ENCODE measurements at places on chromosomes 7 and 10. TPM values are rescaled to one million over a fixed set of nuclear protein-coding genes. Genes with fewer than 3 reads are reported as not detected.

CPA2 gene
- total RNA-seq: not detected

AKR1D1 gene
- total RNA-seq: not detected

CFTR gene
- total RNA-seq: not detected

DNA sequence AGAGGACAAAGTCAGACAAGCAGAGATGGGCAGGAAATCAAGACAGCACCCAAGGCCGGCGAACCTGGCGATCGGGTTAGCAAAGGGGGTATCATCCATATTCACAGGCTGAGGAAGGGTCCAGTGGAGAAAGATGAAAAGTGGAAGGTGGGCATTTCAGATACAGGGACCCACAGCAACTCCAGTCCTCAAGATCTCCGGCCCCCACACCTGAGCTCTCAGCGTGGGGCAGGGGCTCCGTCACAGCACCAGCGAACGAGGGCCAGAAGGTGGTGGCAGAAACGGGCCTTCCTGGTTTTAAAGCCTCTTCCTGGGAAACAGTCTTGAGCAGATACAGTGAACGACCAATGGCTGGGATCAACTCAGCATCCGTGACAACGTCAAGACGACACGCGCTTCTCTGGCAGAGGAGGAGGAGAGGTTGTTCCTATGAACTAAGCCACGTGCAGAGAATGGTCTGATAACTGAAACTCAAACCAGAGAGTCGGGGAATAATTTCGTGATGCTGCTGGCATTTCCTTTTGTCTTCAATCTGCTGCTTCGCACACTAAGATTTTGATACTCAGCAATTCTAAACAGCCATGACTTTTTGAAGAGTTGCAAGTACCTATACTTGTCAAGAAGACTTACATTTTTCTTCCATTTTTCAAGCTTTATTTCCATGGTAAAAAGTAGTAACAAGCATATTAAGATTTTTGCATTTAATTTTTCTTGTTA lies 219.8 kb downstream of the ZMYND11 start:
- no peaks in the 10 kb centered on the region for H3K4me1 ChIP-seq
- H3K27ac ChIP-seq: no peak overlapping the region
- H3K4me3 ChIP-seq: no peak overlapping the region

DNA sequence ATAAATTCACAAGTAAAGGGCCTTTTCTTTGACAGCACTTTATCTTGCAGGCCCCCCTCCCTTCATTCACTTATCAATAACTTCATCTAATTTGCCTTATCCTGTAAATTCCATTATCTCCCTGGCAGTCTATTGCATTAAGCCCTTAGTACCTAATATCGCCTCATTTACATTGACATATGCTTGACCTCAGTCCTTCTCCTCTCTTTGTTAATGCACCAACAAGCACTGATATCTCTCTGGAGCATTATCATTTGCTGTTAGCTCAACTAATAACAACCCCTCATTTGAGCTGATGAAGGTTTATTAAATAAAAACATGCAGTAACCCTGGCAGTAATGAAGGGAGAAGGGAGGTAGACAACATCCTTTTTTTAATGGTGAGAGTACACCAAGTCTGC lies 46.8 kb downstream of the EXOC4 start:
- no peaks in the 10 kb centered on the region for H3K4me1 ChIP-seq
- H3K27me3 ChIP-seq: no peaks in the 10 kb centered on the region
- H3K27ac ChIP-seq: no peak overlapping the region

DNA sequence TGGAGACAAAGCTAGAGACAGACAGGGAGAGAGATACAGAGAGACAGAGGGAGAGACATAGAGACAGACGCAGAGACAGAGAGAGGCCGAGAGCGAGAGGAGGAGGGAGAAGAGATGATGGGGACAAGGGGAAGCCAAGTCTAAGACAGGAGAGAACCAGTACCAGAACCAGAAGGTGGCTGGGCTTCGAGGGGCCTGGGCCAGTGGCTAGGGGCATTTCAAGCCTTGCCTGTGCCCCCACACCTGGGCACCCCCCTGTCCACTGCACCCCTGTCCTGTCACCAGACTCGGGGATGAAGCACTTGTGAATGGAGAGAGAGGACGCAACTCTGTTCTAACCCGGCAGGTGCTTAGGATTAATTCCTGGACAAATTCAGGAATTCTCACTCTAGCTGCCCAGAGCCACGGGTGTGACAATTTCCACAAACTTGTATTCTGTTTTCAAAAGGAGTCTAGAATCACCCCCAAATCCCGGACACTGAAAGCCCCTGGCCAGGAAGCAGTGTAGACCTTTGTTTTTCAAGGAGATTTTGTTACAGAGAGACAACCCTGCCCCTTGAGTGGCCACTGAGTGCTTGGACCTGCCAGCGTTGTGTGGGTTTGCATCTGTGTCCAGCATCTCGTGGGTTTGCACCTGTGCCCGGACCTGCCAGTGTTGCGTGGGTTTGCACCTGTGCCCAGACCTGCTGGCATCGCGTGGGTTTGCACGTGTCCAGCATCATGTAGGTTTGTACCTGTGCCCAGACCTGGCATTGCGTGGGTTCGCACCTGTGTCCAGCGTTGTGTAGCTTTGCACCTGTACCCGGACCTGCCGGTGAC lies 157.3 kb downstream of the WDR37 start:
- no peak overlapping the region for H3K27ac ChIP-seq
- H3K27me3 ChIP-seq: no peaks in the 10 kb centered on the region
- peaks cover 4% of the 10 kb centered on the region for H3K4me1 ChIP-seq
- no peaks in the 10 kb centered on the region for H3K36me3 ChIP-seq
- no peak overlapping the region for H3K4me3 ChIP-seq

DNA sequence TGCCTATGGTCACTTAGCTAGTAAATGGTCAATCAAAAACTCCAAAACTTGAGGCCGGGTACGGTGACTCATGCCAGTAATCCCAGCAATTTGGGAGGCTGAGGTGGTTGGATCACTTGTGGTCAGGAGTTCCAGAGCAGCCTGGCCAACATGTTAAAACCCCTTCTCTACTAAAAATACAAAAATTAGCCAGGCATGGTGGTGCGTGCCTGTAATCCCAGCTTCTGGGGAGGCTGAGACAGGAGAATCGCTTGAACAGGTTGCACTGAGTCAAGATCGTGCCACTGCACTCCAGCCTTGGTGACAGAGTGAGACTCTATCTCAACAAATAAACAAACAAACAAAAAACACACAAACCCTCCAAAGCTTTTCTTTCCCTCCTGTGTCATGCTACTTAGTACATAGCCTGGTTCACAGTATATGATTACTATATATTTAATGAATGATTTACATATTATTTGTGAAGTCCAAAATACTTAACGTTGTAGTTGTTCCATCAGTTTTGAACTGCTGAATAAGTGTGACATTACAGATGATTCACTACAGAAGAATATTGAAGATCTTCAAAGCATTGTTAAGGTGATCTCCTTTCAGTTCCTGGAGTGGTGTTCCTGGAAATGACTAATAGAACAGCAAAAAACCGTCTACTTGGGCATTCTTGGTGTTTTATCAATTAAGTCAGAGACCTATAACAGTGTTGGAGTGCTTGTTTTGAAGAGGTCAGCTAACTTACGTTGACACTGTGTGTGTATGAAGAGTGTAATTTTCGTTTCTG lies 72.9 kb downstream of the ADK start:
- peaks cover 33% of the 10 kb centered on the region for H3K4me1 ChIP-seq
- peaks cover 7% of the 10 kb centered on the region for H3K36me3 ChIP-seq
- peak overlapping the region; percentile 85 for H3K27ac ChIP-seq
- no peak for DNase-seq
- peak overlapping the region; percentile 47 for H3K4me3 ChIP-seq

DNA sequence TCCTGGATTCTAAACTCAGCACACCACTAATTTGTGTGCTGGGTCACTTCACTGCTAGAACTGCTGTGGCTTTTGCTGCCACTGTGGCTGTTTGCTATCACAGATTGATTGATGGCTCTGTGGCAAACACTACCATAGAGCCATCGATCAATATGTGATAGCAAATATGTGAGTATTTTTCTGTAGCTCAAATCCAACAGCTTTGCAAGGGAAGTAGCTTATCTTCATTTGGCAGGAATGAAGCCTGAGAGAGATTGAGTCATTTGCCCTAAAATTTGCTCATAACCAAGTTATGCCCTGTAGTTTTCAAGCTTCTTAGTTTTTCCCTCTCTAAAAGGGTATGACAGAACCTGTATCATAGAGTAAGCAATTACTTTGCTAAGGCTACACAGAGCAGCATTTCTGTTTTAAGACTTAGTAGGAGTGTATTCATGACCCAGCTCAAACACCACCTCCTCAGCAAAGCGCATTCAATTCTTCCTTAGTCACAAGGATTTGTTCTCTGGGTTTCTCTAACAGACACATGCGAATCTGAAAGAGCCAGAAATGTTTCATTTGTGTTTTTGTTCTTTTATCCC lies 43.1 kb downstream of the MINPP1 start:
- peaks cover 9% of the 10 kb centered on the region for H3K4me1 ChIP-seq
- H3K4me3 ChIP-seq: no peak overlapping the region
- DNase-seq: no peak
- no peaks in the 10 kb centered on the region for H3K27me3 ChIP-seq

Measured in activated CD4-positive, alpha-beta memory T cell treated with anti-CD3 and anti-CD28 coated beads, Interleukin-2, amount 10 ng/mL, durations not matched to agents 7 days and 5 days (primary cell).